ENCODE measurements at places on chromosomes 3 and 15.

DNA sequence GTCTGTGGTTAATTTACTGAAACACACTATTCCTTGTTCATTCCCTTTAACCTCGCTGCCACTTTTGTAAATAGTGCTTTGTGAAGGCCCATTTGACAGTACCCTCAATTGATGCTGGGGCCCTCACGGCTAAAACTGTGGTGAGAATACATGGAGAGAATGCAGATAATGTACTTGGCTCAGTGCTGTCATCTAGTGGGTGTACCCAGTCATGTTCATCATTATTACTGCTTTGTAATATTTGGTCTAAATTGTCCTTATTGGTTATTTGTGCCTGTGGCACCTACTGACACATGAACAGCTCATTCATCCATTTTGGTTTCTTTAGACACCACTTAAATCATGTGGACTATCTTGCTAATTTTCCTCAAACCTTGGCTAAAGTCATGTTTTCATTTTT is 543.6 kb downstream of the EDEM1 start:
- no peak for DNase-seq

DNA sequence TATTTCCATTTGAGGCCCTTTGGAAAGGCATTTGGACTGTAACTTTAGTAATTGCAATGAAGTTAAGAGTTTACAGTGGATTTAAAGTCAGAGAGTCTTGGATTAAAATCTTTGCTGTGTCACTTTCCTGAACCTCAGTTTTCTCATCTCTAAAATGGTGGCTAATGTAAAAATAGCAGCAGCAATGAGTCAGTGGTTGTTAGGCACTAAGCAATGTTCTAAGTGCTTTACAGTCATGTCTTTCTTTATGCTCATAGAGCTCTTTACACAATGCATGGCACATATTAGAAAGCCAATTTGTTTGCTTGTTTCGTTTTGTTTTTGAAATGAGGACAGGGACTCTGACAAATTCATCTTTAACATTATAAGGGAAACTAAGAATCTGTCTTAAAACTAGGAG is 222.7 kb upstream of the DNAJC19 start:
- DNase-seq, result no peak

GRCh38 chr3:69282181-69282580 is 103.7 kb downstream of the FRMD4B start:
- DNase-seq, result peak; percentile 81

DNA sequence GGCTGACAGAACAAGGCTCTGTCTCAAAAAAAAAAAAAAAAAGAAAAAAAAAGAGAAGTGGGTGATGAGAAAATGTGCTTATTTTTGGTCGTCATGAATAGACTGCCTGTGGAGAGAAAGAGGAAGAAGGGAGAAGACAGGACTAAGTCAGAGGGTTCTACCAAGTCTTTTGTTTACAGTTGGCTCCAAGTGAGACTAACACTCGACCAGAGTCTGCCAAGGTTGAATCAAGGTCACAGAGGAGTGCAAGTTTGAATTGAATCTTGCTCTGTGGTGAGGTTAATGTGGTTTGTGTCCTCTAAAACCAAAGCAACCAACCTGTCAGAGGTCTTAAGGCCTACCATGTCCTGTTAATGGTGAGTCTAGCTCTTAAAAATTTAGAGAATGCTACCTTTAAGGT is 334.1 kb upstream of the GRM7 start:
- DNase-seq, result no peak

DNA sequence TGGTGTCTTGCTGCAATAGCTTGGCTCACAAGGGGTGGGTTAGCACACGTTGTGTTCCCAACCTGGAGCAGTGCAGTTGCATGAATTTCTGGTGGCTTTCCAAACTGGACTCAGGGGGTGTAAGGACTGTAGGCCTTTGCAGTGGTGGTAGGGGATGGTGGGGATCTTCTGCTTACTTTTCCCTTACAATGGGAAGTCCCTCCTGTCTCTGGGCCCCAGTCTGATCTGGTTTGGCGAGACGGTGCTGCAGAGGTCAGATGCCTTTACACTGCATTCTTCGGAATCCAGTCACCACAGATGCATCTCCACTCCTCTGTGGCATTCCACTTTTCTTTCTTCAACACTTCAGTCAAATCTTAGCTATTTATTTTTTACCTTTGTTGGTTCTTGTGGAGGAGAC is 132.1 kb downstream of the DOCK3 start:
- DNase-seq, result no peak

- DNase-seq, result no peak
Measured at GRCh38 chr3:20540066-20540465, 354.1 kb upstream of the SGO1 start.

- DNase-seq, result no peak
Measured at GRCh38 chr15:47803767-47804166, 86.5 kb downstream of the SEMA6D start.

DNA sequence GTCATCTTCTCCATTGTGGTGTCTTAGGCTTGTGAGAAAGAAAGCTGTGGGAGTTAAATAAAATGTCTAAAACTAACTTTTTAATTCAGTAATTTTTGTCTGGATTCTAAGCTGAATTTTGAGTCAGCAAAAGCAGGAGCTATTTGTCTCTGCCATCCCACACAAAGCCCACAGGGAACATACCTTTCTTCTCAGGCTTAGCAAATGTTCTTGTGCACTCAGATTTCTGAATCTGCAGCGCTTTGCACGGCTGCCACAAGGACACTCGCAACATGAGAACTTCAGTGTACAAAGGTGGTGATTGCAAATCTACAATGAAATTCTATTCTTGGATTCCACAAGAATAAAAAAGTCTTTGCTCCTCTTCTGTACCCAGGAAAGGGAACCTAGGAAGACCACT is 88.2 kb upstream of the RNF7 start:
- no peak for DNase-seq

DNA sequence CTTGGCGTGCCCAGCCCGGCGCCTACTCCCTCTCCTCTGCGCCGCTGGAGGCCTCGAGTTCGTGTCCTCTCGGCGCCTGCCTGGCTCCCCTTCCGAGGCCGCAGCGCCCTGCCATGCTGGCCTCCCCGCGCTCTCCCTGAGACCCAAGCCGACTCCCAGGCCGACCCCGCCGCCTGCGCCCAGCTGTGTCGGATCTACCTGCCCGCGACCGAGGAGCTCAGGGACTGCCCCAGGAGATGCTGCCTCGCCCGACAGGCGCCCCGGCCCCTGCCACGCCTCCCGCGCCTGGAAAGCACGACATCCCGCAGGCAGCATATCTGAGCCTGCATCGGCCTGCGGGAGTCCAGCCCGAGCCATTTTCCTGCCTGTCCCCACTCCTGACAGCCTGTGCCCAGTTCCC is 16.1 kb downstream of the PAQR9 start:
- DNase-seq, result no peak

- no peak for DNase-seq
Measured at GRCh38 chr3:65039754-65040210, 352.0 kb upstream of the ADAMTS9 start.

- no peak for DNase-seq
Measured at GRCh38 chr3:132927896-132928295, 110.3 kb upstream of the TMEM108 start.

- DNase-seq, result no peak
Measured at GRCh38 chr3:167166594-167167253, 213.4 kb downstream of the ZBBX start.

DNA sequence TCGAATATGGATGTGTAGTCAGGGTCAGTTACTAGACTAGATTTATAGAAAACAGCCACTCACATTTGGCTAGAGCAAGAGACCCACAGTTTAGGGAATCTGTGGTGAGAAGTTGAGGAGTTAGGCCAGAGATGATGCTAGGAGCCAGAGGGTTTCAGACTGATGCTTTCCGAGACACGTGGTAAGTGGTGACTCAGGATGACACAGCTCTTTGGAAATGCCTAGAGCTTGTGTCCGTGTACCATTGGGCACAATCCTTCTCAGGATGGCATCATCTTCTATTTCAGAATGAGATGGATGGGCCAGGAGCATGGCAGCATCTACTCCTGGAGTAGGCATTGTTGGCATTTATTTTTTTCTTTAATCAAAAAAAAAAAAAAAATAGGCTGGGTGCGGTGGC is 28.5 kb downstream of the PTPRG start:
- DNase-seq, result no peak

GRCh38 chr3:16415911-16416476 is 97.5 kb downstream of the RFTN1 start:
- no peak for DNase-seq

DNA sequence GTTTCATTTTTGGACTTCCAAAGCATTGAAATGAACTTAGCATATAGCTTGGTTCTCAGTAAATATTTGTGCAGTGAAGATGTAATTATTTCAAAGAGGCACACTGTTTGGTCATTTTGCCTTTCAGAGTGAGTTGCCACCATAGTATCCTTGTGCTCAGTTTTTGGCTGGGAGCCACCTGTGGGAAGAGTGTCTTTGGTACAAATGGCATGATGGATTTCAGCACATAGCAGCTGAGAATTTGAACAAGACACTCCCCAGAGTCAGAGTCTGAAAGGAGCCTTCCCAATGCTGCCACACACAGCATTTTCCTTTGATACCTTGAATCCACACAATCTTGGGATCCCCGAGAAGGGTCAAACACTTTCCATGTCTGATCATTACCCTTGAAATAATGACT is 897.2 kb upstream of the ARPP21 start:
- DNase-seq, result no peak

- peak; percentile 32 for DNase-seq
Measured at GRCh38 chr3:32371461-32372212, 20.0 kb upstream of the CMTM7 start.

- DNase-seq, result no peak
Measured at GRCh38 chr3:117509858-117510257, 800.3 kb downstream of the TUSC7 start.

GRCh38 chr3:52756141-52756540 is 14.6 kb downstream of the NEK4 start:
- no peak for DNase-seq

- no peak for DNase-seq
Measured at GRCh38 chr3:69696367-69696766, 42.9 kb upstream of the MITF start.

- no peak for DNase-seq
Measured at GRCh38 chr3:99780749-99781148, 36.9 kb upstream of the CMSS1 start.

GRCh38 chr3:59483191-59483590 is 433.4 kb upstream of the CFAP20DC start:
- peak; percentile 55 for DNase-seq

DNA sequence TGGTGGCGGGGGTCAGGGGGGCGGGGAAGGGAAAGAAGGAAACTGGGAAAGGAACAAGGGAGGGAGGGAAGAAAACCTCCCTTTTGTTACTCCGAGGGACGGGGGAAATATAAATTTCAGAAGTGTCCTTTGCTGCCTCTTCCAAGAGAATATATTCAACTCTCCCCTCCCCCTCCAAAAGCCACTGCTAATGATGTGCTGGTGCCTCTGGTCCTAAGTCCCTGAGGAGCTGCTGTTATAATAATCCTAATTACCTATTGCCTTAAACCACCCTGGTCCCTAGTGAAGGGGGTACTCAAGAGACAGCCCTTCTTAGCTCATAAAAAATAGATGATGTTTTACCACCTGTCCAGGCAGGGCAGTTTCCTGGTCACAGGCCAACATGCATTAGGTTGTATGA is 118.3 kb upstream of the TRIM42 start:
- no peak for DNase-seq

DNA sequence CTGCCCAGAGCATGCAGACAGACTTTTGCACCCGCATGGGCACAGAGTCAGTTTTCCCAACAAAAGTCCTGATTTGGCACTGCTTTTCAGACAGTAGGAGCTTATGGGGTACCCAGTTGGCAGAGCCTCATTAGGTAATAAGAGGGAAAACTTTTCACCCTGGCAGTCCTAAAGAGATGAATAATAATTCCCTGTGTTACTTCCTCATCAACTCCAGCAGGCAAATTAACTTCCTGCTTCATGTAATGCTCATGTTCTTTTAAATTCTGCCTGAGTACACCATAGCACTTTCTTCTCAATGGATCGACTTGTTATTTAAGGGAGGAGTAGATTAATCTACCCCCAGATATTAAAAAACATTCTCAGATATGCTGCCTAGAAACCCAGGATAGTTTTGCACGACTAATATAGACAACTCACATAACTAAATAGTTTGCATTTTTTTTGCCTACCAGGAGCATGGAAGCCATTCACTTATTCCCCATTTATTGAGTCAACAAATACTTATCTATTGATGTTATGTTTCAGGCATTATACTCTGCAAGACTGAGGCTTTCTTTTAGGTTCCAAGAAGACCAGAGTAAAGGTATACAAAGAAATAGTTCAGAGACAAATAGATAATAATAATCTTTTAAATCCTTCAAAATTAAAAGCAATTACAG is 214.5 kb downstream of the KCNMB2 start:
- DNase-seq, result no peak

DNA sequence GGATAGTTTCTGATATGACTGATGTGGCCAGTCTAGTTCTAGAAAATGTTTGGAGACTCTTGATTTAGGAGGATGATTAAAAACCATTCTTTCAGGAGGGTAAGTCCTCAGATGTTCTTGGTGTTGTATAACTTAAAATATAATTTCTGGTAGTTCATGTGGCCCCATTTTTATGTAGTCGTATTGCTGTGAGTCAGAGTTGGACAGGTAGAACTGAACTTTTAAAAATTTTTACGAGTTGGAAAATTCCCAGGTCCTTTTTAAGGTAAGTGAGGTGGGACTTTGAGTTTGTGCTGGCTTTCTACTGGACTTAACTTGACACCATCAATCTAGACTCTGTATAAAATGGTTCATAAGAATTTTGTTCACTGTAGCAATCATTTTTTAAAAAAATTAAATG is 92.3 kb downstream of the TCF12 start:
- DNase-seq, result no peak

- DNase-seq, result no peak
Measured at GRCh38 chr15:38005953-38006808, 71.7 kb downstream of the TMCO5A start.

DNA sequence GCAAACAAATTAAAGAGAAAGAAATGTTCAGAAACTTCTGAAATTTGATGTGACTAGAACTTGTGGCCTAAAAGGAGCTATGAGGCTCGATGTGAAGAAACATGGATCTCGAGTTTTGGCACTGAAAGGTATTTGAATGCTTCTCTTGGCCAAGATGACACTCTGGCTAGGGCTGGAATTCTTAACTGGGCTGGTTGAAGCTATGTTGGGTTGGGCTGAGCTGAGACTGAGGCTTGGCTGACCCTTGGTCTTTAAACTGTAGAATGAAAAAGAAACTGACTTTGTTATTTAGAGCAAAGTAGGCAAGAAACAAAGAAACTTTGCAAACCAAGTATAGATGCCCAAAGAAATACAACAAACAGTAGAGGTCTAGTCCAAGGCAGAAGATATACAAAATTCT is 28.1 kb upstream of the CLDN16 start:
- no peak for DNase-seq

GRCh38 chr3:149796026-149796425 is 3.7 kb upstream of the ANKUB1 start:
- no peak for DNase-seq

DNA sequence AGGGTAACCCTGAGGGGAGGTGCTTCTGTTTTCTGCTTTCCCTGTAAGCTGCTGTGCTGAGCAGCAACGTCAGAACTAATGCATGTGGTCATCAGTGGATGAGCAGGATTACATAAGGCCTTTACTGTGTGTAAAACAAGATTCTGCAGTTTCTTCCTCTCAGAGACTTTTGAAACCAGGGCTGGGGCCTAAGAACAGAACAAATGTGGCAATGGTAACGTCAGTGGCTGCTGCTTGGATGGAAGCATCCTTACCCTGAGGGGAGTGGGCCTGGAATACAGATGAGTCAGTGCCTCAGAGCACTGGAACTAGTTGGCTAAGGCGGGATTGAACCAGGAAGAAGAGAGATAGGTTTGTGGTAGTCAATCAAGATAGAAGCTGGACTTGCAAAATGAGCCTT is 180.2 kb upstream of the KCNH8 start:
- no peak for DNase-seq

- no peak for DNase-seq
Measured at GRCh38 chr3:123098426-123099330, 31.9 kb downstream of the PDIA5 start.

All from activated CD4-positive, alpha-beta T cell treated with anti-CD3 and anti-CD28 coated beads, Interleukin-10, Interleukin-2, amounts not matched to agents 100 ng/mL and 50 ng/mL, durations not matched to agents 16 hours and 8 hours (primary cell).